Cerebellum (tissue), 4 donors: ENCODE measurements at places on chromosomes 7 and 10. TPM values are rescaled to one million over a fixed set of nuclear protein-coding genes. Genes with fewer than 3 reads are reported as not detected.

Gene RFC2
- 22.1 TPM for total RNA-seq

Gene COL13A1
- total RNA-seq, result 8.3 TPM

Gene SAMD9L
- 2.4 TPM for total RNA-seq

Gene HOXA5
- not detected for total RNA-seq

Gene MAGI2
- 101 TPM for total RNA-seq

Gene ATG9B
- total RNA-seq, result 3.9 TPM

Gene CRTAC1
- total RNA-seq, result 15.5 TPM

Gene GSTO2
- 2.2 TPM for total RNA-seq

Gene HOXA10
- total RNA-seq, result not detected

Gene SUV39H2
- 30.6 TPM for total RNA-seq

Gene MARVELD1
- 3.6 TPM for total RNA-seq
